ENCODE measurements at places on chromosomes 5 and 9.

DNA sequence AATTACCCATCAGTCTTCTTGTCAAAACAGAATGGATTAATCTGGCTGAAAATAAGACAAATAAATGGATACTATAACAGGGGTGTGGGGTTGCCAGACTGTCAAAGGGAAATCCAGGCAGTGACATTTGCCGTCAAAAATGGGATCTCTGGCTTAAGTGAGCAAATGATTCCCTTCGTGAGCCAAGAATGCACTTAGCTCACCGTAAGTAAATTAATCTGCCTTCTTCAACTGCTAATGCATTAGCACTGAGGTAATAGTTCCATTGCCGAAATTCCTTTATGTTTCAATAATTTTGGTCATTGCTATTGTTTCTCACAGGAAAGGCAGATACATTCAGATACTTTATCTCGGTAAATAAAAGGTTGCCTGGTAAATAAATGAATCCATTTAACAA is 377.8 kb downstream of the KIAA0825 start:
- DNase-seq = no peak

DNA sequence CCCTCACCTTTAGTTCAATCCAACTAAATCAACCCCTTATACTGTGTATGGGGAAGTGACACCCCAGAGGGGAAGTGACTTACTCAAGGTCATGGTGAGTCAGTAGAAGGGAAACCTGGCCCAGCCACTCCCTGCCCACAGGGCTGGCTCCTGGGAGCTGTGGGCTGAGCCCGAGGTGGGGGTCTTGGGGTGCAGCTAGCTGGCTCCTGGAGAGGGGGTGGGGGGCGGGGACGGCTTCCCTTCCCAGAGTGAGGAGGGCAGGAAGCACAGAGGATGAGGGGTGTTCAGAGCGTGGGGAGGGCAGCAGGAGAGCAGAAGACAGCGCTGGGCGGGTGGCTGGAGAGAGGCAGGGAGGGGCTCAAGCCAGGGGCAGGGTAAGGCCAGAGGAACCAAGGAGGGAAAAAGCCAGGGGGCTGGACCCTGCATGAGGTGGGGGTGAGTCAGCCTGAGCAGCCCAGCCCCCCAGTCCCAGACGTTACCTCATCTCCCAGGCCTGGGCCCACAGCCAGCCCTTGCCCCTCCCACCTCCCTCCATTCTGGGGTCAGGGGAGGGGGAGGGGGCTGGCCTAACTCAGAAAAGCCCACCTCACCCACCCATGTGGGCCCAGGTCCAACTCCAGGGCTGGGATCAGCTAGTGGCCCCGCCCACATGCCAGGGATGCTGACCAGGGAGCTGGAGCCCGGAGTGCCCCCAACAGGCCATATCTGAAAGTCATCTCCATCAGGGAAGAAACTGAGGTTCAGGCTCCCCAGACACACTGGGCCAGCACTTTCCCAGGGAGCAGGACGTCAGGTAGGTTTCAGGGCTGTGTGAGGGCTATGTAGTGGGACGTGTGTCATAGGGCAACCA is 2.8 kb downstream of the PDLIM7 start:
- DNase-seq = no peak

DNA sequence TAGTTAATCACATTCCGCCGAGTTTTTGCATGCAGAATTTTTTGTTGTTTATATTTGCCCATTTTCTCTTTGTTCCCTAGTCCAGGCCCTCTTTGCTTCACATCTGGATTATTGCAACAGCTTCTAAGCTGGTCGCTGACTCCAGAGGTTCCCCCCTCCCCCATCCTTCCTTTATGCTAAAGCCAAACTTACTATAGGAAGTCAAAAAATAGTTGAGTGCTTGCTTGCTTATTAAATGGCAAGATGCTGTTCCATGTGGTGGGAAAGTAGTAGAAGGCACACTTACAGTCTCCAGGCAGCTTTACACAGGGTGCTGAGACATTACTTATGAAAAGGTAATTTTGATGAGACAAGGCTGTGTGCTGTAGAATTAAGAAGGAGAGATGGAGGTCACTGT is 1.3 kb downstream of the ZBTB34 start:
- DNase-seq = no peak

- no peak for DNase-seq
Observed at GRCh38 chr5:132838516-132839282, 8.3 kb upstream of the SHROOM1 start.

- no peak for DNase-seq
Observed at GRCh38 chr9:37378613-37379004, 43.9 kb upstream of the GRHPR start.

DNA sequence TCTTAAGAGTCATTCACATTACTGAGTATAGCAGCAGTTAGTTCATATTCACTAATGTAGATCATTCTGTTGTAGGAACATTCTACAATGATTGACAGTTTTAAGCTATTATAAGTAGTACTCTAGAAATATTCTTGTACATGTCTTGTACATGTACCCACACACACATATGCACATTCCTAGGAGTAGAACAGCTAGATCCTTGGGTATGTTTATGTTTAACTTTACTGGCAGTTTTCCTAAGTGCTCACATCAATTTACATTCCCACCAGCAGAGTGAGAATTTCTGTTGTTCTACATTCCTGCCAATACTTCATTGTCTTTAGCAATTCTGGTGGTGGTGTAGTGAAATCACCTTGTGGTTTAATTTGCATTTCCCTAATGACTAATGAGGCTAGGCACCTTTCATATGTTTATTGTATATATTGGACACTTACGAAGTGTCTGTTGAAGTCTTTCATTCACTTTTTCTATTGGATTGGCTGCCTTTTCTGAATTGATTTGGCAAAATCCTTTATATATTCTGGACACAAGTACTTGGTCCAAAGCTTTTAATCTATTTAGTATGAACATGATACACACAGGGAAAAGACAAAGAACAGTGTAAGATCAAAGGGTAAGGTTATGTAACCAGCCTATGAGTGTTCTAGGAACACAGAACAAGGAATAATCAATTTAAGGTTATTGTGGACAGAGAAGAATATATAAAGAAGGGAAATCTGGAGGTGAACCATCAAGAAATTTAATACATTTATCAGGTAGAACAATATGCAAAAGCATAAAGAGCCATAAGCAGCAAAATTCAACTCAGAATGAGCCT is 95.6 kb downstream of the MLLT3 start:
- no peak for DNase-seq

GRCh38 chr9:126700296-126700695 is 86.6 kb downstream of the LMX1B start:
- DNase-seq = no peak

DNA sequence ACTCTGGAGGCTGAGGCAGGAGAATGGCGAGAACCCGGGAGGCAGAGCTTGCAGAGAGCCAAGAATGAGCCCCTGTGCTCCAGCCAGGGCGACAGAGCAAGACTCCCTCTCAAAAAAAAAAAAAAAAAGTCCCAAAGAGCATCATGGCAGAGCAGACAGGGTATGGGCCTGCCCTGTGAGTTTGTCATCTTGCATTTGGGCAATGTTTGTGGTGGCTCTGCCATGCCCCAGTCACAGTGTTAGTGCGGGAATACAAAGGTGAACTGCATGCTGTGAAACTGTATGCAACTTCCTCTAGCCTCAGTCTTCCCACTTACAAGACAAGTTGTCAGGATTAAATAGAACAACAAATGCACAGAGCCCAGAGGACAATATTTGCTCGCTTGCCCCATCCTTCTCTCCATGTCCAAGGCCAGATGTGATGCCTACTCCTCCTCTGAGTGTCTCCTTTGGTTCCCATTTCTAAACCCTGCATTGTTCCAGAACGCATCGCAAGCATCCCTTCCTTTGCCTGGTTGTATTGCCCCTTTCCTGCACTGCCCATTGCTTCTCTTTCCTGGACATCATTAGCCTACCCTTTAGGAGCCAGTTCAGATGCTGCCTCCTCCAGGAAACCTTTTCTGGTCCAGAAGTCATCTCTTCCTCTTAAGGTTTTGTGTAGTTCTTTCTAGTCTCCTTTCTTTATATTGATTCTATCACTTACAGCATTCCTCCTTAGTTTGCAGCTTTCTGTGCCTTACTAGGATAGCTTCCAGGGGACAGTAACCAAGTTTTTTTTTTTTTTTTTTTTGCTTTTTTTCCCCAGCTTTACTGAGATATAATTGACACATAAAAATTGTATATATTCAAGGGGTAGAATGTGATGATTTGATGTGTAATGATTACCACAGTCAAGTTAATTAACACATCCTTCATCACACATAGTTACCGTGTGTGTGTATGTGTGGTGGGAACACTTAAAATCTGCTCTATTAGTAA is 69.0 kb upstream of the TNFAIP8 start:
- DNase-seq = no peak

- peak; percentile 45 for DNase-seq
Observed at GRCh38 chr9:36818965-36819870, 214.8 kb downstream of the PAX5 start.

GRCh38 chr5:153829510-153830065 is 209.1 kb downstream of the FAM114A2 start:
- no peak for DNase-seq

GRCh38 chr5:4362411-4362810 is 766.8 kb downstream of the IRX1 start:
- DNase-seq = no peak

DNA sequence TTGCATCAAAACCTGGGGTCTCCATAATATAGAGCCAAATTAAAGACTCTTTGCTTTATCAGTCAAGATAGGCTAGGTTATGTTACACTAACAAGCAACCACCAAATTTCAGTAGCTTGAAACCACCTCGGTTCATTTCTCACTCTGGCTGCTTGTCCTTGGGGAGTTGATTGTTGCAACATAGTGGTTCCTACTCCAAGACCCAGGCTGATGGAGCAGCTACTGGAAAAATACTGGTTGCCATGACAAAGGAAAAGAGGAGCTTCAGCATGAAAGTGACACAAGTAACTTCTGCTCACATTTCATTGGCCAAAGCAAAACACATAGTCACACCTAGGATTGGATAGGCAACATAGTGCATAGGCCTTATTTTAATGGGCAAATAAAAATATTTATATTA is 18.5 kb upstream of the RCL1 start:
- no peak for DNase-seq

DNA sequence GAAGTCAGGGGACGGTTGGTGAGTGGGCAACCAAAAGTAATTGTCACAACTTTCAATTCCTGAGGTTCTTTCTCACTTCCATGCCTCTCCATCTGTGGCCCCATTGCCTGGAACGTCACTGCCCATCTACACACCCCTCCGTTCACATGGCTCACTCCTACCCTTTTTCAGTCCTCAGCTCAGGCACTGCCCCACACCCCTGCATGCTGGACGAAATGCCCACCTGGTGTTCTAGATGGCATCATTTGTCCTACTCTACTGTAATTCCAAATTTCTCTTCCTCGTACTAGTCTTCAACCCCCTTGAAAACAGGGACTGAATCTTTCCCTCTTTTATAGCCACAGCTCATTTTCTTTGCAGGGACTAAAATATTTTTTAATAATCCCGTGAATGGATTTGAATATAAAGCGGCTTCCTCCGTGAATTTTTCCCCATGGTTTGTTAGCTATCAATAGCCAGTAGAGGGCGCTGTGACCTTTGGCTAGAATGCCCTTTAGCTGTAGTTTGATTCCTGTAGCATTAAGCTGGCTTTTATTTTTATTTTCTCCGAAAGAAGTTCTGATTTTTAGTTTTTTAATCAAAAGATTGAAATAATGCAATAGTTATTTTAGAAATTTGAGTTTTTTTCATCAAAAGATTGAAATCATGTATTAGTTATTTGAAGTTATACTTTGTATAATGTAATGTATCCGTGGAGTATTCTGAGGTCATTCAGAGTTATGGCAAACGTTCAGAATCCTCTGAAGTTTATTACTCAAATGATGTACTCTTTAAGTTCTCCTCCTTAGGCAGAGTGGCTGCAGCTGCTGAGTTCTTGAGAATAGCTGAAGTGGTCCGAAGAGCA is 232.1 kb downstream of the SH3GL2 start:
- DNase-seq = peak; percentile 10

DNA sequence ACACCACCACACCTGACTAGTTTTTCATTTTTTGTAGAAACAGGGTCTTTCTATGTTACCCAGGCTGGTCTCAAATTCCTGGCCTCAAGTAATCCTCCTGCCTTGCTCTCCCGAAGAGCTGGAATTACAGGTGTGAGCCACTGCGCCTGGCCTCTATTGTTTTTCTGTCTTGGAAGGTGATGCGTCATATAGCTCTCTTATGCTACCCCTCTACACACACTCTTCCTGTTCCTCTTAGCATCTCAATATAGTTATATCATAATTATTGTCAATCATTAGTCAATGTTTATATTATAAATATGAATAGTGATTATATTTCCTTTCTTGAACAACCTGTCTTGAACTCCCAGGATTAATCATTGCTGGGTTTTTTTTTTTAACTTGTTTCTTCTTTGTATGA is 7.3 kb downstream of the PKD2L2 start:
- DNase-seq = no peak

GRCh38 chr9:38434853-38435252 is 10.6 kb upstream of the IGFBPL1 start:
- no peak for DNase-seq

DNA sequence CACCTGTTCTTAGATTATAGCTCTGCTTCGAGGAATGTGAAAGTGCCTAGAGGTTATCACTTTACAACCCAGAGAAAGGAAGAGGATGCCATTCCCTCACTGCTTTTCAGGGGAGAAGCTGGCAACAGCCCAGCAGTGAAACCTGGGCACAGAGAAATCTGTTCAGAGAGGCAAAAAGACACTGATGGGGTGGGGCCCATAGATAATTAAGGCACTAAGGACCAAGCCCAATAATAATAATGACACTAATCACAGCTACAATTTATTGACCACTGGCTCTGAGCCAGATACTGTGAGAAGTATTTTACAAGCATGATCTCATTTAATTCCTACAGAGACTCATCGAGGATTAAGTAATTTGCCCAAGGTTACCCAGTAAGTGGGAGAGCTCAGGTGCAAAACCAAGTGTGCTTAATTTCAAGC is 168.3 kb downstream of the PIK3R1 start:
- no peak for DNase-seq

- DNase-seq = no peak
Observed at GRCh38 chr5:1503241-1504068, 20.3 kb downstream of the LPCAT1 start.

DNA sequence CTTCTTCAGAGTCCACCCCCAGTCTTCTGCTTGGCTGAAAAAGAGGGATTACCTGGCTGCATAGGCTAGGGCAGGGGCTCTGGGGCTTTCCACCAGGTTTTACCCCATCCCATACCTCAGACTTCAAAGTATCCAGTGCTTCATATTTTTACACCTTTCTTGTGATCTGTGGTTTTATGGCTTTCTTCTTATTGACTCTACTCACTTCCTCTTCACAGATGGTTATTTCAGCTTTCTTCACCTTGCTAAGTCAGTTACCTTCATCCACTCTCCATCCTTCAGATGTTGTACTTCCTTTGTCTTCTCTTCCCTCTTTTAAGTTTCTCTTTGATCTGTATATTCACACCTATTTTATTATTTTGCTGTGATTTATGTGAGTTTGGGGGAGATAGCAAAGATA is 104.3 kb downstream of the GRIA1 start:
- no peak for DNase-seq

GRCh38 chr9:93304574-93305496 is 120.9 kb downstream of the WNK2 start:
- peak; percentile 48 for DNase-seq

GRCh38 chr5:169190849-169191248 is 110.1 kb downstream of the SLIT3 start:
- DNase-seq = no peak
